ENCODE measurements at places on chromosomes 16 and 17.
A peak's percentile ranks its signal among the peaks of the same experiment; 100 is the strongest.

GRCh38 chr16:72848759-72849664, 198.9 kb downstream of the ZFHX3 start:
- no peak for DNase-seq

DNA sequence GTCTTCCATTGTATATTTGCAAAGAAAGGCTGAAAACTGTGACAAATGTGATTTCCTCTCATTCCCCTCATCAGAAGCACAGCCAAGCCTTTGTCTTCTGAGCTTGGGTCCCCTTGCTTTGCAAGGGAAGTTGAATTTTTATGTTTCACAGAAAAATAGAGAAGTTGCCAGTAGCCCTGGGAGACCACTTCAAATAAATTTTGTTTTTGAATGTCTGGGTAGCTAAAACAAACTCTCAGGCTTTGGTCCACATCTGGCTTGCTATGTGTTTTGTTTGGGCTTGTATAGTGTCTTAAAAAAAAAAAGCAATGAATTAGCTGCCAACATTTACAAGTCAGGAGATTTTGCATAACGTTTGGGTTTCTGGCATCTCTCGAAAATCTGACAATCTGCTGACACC, 24.1 kb downstream of the PIK3R6 start:
- DNase-seq: no peak

- DNase-seq: no peak
These were observed 908 bp downstream of the CALB2 start for GRCh38 chr16:71359431-71359830.

DNA sequence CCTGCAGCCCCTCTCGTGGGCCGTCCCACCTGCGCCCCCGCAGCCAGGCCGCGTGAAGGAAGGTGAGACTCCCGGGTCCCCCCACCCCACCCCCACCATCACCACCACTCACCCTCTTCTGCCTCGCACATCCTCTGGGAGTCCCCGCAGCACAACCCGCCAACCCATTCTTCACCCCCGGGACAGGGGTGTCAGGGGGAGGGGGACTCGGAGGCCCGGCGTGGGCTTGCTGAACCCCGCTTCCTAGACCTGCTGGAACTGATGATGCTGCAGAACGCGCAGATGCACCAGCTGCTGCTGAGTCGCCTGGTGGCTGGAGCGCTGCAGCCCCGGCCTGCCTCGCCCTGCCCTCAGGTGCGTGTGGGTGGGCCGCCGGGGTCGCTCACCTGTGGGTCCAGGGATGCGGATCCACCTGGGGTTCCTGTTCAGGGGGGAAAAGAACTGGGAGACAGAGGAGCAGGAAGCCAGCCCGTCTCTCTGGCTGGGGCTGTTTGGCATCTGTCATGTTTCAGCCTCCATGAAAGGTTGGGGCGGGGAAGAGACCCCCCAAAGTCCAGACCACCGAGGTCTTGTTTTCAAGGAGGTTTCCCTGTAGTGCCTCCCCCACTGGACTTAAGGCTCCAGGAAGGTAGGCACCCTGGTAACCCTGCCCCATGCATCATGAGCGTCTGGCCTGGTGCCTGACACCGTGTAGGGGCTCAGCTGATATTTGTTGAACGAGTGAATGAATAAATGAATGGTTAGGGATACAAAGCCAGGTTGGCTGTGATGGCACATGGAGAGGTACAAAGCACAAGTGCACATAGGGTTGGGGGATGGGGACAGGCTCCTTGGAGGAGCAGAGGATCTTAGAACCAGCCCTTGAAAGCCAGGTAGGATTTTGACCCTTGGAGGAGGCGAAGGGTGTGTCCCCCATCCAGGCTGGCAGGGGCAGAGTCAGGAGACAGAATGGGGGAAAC, 849 bp downstream of the PRR29 start:
- DNase-seq: peak; percentile 29

GRCh38 chr17:42866216-42866615, 15.2 kb downstream of the AOC3 start:
- DNase-seq: no peak

DNA sequence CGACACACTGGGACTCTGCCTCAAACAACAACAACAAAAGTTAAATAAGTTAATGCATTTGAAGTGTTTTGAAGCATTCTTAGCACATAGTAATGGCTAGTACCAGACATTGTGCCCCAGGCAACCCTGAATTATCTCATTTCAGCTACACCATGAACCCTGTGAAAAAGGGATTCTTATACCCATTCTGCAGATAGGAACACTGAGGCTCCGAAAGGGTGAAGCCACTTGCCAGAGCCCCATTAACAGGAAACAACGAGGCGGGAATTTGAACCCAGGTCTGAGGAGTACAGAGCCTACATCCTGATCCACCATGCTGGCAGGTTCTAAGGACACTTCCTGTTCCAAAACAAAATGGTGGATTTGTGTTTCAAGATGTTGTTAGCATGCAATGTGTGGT, 9.2 kb downstream of the GPR139 start:
- no peak for DNase-seq

DNA sequence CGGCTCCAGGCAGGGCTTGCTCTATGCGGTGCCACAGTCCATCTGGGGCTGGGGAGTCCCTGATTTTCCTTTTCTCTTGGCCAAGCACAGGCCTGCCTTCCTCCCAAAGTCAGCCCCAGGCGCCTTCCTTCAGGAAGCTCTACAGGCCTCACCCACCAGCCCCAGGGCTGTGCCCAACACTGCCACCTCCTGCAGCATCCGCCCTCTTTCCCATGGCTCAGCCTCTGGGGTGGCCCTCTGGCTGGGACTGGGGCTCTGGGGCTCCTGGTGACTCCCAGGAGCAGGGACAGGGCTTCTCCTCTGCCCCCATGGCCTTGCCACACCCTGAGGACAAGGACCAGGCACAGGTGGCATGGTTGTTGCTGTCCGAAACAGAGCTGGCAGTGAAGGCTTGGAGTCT, 817 bp downstream of the ITGB4 start:
- no peak for DNase-seq

DNA sequence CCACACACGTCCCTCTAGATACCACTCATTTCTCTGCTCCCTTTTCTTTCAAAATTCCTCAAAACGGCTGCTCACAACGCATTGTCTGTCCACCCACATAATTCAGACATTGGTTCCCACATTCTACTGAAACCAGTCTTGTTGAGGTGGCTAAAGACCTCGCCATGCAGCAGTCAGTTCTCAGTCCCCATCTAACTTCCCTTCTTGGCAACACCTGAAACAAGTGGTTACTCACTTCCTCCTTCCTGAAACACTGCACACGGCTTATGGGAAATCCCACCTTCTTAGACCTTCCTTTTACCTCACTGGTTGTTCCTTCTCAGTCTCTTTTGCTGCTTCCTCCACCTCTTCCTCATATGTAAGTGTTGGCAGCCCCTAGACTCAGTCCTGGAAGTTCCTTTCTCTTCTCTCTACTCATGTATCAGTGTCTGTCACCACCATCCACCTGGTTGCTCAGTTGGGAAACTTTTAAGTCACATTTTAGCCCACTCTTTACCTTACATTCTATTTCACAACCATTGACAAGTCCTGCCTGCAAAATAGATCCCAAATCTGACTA, 277.1 kb downstream of the CEP112 start:
- DNase-seq: no peak

DNA sequence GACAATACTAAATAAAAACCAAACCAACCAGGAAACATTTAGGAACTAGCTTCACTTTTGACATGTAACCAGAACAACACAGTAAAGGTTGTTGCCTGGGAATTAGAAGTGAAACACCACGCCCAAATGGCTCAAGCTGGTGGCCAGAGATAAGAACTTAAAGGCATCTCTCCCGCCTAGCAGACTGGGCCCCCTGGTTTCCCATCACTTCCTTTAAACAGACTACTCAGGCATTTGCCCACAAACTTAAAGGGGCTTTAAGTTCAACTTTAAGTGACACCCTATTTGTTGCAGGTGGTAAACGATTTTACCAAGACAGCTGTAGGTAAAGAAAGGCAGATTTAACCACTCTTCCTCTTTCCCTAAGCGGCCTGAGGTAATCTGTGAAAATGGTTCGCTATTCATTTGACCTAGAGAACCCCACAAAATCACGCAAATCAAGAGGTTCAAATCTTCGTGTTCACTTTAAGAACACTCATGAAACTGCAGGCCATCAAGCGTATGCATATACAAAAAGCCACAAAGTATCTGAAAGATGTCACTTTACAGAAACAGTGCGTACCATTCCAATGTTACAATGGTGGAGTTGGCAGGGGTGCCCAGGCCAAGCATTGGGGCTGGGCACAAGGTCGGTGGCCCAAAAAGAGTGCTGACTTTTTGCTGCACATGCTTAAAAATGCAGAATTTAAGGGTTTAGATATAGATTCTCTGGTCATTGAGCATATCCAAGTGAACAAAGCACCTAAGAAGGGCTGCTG, 40.8 kb upstream of the BPTF start:
- no peak for DNase-seq

DNA sequence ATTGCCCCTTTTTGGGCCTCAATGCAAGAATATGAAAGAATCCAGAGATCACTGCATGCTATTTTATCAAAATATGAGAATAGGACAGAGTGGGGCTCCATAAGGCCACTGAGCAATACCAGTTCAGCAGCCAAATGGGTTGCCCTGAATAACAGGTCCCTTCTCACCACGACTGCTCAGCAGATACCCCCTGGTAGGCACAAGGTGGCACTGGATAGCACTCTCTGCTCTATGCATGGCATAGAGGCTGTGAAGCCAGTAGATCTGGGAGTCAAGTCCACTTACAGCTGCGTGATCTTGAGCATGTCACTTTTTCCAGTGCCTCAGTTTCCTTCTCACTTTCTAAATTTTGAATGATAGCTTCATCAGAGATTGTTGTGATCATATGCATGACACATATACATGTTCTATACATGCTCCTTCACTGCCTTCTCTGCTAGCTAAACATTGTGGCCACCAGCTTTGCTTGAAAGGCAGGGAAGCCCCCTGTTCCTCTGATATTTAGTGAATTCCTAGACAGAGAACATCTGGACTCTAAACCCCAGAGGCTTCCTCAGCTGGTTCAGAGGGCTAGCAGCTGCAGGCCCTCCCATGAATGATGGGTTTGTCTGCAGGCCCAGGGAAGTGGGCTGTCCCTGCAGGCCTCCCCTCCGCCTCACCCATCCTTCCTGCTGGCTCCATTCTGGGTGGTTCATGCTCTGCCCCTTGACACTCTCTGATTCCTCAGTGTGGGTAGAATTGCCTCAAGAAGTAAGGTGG, 84.9 kb upstream of the ASIC2 start:
- no peak for DNase-seq

DNA sequence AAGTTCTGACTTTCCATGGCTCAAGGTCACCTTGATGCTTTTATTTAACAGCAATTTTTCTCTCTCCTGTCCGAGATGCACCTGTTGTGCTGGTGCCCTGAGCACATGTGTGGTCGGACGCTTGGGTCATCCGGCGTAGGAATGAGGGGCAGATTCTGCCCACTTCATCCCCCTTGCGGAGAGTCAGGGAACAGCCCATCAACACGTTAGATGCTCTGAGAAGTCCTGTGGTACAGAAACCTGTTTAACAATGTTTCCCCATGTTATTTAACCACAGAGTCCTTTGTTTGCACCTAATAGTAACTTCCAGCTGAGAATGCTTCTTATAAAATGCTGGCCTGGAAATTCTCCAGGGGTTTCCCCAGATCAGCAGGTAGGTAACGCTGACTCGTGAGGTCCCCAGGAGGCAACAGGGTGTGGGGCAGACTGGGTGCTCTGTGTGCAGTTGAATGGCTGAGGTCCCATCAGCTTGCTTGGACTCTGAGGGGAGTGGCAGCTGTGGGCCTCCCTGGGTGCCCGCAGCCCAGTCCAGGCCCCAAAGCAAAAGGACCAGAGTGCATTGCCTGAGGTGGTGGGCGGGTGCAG, 17.8 kb downstream of the DOC2B start:
- DNase-seq: no peak

GRCh38 chr17:57406981-57407286, 150.6 kb downstream of the MSI2 start:
- no peak for DNase-seq

GRCh38 chr16:4517812-4518680, 20.5 kb downstream of the CDIP1 start:
- no peak for DNase-seq

GRCh38 chr17:21545064-21545463, 147.3 kb upstream of the KCNJ18 start:
- no peak for DNase-seq

DNA sequence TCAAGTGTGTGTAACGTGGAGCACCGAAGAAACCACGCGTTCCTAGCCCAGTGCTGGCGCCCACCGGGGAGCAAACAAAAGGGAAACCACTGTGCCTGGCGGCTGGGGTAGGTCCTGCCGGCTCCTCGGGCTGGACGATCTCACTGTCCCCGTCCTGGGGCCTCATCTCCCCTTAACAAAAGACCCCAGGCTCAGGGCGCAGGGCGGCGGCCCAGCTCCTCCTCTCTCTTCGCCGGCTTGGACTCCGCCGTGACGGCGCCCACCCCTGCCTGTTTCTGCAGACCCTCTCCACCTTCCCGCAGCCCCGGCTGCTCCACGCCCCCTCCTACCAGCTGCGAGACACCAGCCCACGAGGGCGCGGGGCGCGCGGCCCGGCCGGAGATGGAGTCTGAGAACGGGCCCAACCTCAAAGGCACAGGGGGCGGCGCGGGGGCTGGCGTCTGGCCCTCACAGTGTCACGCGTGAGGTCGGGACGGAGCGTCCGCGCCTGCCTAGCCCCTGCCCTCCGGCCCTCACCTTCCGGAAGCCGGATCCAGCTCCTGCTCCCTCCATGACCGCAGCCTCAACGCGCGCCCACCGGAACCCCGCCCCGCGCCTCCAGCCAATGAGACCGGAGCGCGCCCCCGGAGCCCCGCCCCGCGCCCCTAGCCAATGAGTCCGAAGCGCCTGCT, at the start of gene CENPX:
Gene CENPX, minus strand, starts transcription at position 569 of the 671 bp plus-strand sequence. Its CDS starts 17 bp downstream, at position 552.
- DNase-seq: no peak

GRCh38 chr17:64240741-64241347, 22.2 kb downstream of the TEX2 start:
- DNase-seq: no peak

DNA sequence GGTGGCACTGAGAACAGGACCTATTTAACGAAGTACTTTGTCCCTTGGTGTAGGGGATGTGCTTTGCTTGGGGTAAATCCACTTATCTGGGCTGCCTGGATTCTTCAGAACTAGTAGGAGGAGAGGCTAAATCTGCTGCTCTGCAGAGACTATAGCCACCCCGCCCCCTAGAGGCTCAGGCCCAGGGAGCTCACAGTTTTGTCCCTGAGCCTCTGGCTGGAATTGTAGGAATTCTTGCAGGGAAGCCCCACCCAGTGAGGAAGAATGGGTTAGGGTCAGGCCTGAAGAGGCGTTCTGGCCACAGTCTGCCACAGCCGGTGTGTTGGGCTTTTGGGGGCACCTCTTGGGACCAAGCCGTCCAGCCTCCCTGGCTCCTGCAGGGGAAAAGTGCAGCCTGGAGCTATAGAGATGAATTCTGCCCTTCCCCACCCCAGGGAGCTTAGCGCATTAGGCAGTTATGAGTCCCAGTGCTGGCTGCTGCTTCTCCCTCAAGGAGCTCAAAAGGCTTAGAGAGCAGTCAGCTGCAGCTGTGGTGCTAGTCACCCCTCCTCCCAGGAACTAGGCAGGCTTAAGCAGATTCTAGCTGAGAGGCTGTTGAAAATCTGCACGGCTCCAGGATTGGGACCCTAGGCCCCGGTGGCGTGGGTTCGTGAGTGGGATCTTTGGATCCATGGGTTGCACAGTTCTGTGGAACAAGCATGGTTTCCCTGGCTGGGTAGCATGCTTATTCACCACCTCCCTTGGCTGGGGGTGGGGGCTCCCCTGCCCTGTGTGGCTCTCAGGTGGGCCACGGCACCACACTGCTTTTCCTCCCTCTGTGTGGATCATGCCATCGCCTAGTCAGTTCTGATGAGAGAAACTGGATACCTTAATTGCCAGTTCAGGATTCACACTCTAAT, 237.4 kb upstream of the TOM1L1 start:
- DNase-seq: no peak

- DNase-seq: no peak
These were observed 7.5 kb upstream of the CCDC154 start for GRCh38 chr16:1451702-1452392.

Data from effector memory CD4-positive, alpha-beta T cell (primary cell).